Stimulated activated CD8-positive, alpha-beta memory T cell treated with anti-CD3 and anti-CD28 coated beads, Interleukin-4, amount 100 ng/mL, for 4 hours (primary cell): ENCODE measurements at places on chromosomes 11 and 22.

DNA sequence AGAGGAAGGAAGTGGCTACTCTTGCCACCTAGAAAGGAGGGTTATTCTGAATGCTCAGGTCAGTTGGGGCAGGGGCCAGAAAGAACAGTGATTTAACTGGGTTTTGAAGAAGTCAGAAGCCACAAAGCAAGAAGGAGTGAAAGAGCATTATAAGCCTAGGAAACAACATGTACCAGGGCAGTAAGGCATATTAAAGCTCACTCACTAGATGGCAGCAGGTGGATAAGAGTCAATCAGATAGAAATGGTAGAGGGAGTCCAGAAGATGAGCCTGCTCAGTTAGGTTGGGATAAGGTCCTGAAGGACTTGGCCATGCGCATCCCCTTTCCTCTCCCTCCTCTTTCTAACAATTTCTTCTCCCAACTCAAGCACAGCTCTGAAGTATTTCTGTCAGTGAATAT lies 22.0 kb upstream of the PATE1 start:
- DNase-seq = no peak

- peak; percentile 4 for DNase-seq
Measured at GRCh38 chr11:65279741-65280440, 18.1 kb downstream of the POLA2 start.

GRCh38 chr11:57335023-57335342 lies 709 bp downstream of the SSRP1 start:
- no peak for DNase-seq

- DNase-seq = no peak
Measured at GRCh38 chr22:35156945-35157344, 91.0 kb downstream of the ISX start.

GRCh38 chr11:112831969-112832766 lies 129.1 kb upstream of the NCAM1 start:
- DNase-seq = no peak

- no peak for DNase-seq
Measured at GRCh38 chr22:39277142-39277607, 32.4 kb upstream of the PDGFB start.

DNA sequence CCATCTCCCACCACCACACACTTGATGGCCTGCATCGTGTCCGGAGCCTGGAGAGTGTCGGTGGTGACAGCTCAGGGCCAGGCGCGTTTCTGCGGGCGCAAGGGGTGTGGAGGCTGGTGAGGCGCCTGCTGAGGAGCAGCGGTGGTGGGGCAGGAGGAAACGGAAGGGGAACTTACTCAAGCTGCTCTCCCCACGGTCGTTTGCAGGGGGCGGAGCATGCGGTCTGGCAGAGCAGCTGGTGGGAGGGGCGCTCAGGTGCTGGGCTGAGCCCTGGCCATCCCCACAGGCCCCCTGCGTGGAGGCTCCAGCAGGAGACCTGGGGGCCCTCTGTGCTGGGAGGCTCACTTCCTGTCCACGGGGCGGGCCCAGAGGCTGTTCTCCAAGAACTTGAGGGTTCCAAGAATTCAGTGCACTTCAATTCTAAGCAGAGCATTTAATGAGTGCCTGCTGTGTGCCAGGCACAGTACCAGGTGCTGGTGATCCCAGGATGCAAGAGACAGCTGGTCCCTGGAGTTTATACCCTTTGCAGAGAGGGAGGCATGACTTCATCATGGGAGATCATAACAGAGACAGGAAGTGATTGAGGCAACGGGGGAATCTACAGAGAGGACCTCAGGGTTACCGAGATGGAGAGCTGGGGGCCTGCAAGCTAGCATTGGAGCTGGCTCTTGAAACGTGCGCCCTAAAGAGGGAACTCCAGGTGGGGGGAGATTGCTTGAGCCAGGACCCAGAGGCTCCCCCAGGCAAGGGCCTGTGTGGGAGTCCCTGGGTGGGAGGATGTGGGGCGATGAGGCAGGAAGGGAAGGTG lies at the start of gene RAC2:
Gene RAC2 (minus strand): TSS at position 156 of the 808 bp plus-strand sequence. CDS start 121 bp downstream, at position 35.
- DNase-seq = peak; percentile 78

DNA sequence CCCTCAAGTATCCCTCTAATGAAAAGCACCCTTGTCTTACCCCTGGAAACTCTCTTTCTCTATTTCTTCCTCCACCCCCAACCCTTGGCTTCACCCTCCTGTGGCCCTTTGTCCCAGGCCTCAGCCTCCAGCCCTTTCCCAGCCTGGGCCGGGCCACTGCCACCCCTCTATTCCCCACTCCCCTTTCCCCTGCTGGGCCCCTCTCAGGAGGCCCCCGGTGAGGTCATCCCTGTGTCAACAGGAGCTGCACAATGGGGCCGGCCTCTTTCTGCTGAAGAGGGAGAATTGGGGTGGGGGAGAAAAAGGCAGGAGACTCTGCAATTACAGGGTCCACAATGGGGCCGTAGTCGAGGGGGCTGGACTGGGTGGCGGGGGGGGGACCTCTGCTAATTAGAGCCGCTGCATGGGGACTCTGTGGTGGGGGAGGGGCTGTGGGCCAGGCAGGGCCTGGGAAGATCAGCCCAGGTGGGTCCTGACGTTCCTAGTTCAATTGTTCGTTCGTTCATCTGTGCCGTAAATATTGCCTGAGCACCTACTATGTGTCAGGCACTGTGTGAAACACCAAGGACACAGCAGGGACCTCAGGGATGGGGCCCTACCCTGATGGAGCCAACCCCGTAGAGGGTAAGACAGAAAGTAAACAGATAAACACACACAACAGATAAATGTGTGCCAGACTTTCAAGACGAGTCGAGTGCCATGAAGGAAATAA lies 18.5 kb upstream of the MPPED1 start:
- DNase-seq = no peak

DNA sequence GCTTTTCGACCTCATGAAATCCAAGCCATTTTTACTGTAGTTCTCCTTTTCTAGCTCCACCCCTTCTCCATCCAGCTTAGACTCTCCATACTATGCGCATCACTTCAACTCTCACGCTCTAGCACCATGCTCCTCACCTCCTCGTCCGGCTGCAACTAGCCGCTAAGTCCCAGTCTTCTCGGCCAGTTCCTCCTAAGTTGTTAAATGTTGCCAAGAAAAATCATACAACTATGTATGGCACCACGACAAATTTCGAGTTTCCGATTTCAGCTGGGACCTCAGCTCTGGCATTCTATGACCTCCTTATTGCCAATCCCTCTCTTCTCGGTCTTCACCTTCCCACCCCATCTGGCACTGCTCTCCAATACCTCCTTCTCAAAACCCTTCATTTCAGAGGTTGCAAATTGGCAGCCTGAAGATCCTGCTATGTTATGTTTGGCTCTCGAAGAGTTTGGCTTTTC lies 1.0 kb downstream of the ZNF70 start:
- no peak for DNase-seq

DNA sequence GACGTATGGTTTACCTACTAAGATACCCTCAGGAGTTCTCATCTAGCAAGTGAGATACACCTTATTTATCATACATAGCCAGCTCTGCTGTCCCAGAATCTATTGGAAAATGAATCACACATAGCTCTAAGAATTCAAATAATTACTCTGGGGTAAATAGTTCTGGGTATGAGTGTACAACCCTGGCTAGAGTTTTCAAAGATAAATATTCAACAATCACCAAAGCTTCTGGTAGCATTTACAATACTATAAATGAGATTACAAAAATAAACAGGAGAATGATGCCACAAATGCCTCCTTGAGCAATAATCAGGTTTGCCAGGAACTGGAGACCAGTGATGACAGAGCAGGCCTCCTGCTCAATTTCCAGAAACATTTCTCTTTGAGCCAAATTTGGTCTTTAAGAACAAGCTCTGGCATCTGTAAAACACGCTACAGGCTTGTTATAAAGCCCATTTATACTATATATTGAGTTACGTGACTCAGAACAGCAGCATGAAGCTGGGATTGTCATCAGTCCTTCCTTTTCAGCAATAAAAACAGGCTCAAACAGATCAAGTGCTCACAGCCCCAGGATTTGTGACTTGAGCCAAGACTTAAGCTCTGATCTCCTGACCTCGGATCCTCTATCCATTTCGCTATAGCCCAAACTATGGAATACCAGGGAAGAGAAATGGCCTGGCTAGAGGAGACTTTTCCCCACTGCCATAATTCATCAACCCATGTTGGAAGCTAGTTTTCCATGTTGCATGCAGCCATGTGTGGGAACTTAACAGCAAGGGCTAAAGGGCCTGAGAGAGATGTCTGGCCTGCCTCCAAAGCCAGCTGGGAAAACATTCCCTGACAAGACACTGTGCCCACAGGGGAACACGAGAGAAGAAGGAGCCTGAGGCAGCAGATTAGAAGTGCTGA lies 19.7 kb downstream of the RAB30 start:
- no peak for DNase-seq

DNA sequence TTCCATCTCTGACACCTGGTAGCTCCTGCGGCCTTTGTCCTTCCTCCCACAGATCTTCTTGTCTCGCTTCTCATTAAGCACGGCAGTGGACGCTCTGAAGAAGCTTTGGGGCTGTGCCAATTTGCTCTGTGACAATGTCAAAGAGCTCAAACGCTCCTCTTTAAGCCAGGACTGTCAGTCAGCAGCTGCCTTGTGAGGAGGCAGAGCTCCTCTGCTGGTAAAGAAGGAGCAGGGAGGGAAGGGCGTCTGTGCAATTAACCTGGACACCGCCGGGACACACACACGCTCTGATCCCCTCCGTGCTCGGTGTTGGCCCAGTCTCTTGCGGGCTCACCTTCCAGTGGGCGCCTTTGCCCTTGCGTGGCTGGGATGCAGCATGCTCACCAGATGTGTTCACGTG lies 373.9 kb downstream of the BRD1 start:
- no peak for DNase-seq

DNA sequence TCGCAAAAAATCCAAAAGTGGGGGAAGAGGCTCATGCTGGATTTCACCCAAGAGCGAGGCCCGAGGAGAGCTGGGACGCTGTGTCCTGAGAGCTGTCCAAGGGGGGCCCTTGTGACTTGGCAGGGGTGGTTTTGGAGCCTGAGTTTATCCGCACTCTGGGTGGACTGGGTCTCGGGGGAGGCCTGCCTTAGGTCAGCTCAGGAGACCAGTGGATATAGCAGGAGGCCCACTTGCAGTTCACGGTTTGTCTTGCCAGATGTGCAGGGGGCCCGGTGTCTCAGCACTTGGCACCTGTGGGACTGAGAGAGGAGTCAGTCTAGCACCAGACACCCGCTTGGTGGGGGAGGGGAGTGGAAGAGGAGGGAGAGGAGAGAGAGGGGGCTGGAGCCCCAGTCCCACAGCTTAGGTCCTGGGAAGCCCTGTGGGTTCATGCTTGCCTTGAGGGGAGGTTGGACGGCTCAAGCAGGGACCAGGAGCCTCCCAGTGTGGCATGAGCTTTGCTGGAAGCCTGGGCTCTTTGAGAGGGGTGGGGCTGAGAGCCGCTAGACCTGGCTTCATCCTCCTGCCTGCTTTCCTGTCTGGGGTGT lies 33.4 kb downstream of the PARVB start:
- no peak for DNase-seq

- DNase-seq = no peak
Measured at GRCh38 chr22:43851058-43851978, 11.0 kb downstream of the SULT4A1 start.

GRCh38 chr11:79363256-79363655 lies 77.6 kb downstream of the TENM4 start:
- no peak for DNase-seq

- DNase-seq = no peak
Measured at GRCh38 chr22:20089226-20089976, 9.4 kb downstream of the DGCR8 start.

DNA sequence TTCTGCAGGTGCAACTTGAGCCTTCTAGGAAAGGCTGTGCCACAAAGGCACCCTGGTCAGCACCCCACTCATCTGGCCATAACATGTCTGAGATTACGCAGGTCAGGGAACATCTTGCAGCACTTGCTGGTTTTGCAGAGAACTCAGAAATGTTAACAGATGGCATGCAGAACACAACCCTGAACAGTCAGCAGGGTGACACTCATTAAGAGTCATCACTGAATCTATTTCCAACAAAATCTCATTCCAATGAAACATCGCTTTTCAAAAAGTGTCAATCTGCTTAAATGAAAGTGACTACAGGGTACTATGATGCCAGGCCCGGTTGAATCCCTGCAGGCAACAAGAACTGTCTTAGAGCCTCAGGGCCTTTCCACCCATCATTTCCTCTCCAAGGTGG lies 369.8 kb upstream of the CCDC90B start:
- DNase-seq = no peak

DNA sequence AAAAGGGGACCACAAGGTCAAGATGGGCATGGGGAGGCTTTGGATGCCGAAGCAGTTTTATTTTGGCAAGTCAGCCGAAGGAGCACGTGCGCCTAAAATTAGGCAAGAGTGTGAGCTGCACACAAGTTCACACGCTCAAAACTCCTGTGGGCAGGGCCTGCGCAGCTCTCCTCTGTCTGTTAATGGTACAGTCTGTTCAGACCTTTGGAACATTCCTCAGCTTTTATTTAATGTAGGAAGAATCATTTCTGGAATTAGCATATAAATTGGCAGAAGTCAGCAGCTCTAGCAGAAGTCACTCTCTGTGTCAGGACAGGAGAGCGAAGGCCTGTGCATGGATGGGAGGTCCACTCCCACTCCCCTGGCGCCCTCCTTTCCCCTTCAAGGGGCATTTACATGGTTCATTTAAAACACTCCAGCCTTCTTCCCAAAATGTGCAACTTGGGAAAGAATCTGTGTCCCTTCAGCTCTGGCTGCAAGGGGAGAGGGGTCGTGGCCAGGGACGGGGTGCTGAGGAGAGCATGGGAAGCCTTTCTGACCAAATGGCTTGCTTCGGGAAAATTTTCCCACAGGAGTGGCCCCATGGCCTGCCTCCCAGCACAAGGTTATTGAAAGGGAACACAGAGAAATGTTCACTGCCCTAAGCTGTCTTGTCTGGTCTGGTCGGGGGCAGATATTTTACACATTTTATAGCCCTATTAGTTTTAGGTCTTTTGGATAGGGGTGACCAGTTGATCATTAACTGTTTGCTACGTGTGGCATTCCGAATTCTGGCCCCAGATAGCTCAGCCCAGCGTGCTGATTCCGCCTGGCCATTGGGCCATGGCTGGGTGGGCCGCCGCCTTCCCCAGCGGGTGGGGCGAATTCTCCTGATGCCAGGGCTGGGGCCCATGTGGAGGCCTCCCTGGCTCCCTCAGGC lies 43.9 kb upstream of the SMIM38 start:
- no peak for DNase-seq

- DNase-seq = no peak
Measured at GRCh38 chr11:68998390-68998911, 14.6 kb downstream of the MRGPRF start.

DNA sequence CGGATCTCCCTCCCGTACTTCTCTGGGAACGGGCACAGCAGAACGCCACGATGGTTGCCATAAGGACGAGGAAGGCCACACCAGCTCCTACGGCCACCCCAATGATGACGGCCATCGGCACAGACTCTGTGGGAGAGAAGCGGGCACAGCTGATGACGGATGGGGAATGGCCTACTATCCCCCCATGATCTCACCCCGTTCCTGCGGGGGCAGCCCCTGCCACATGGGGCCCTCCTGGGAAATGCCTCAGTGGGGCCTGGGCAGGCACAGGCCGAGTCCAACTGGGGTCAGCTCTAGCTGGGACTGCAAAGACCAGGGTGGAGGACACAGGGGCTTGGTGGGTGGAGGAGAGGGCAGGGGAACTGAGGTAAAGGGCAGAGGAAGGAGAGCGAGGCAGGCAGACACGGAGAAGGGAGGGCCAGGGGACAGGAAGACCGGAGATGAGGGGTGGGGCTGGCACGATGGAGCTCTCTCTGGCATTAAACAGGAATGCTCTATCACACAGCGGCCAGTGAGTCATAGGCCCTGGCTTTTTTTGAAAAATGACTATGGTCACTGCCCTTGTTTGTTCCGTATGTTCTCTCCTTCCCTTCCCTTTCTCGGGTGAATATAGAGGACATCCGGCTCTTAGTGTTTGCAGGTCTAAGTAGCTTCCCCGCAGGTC lies 76.0 kb downstream of the ST3GAL4 start:
- DNase-seq = no peak
